ENCODE measurements at places on chromosomes 2 and 18.

DNA sequence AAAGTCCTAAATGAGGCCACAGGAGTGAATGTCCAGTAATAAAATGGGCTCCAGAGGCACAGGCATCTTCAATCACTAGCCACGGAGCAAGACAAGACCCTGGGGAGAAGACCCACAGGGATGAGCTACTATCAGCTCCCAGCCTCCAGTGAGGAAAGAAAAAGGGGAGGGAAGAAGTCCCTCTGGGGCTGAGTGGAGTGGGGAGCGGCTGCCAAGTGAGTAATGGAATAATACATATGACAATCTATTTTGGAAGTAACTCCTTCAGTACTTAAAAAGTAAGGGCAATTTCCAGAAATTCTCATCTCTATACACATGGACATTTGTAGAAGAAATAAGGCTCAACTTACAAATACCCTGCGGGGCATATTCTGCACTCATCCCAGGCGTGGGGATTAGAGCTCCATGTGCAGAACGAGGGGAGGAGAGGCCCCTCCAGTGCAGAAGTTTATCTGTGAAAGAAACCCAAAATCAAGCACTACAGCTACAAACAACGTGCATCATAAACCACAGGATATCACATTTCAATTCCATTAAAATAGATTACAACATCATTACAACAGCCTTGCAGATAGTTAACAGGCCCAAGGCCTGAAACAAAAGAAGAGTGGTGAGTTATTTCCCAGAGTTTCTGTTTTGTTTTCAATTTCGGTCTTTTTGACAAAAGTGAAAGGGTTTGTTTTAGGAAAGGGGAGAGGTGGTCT lies 84.9 kb downstream of the BCL11A start:
- DNase-seq: no peak

DNA sequence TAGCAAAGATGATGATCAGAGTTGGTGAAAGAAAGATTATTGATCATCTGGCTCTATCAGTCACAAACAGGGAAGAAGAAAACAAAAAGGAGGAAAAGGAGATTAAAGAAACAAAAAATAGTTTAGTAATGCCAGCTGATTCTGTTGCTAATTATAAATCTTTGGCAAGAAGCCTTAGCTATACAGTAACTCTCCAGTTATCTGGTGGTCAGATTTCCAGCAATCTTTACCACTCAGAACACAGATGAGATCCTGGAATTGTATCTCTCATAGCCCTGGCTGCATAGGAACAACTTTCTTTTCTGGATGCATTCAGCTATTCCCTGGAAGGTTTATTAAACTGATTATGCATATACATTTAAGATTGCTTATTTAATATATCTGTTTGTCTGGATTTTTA lies 256.8 kb upstream of the ZEB2 start:
- no peak for DNase-seq

DNA sequence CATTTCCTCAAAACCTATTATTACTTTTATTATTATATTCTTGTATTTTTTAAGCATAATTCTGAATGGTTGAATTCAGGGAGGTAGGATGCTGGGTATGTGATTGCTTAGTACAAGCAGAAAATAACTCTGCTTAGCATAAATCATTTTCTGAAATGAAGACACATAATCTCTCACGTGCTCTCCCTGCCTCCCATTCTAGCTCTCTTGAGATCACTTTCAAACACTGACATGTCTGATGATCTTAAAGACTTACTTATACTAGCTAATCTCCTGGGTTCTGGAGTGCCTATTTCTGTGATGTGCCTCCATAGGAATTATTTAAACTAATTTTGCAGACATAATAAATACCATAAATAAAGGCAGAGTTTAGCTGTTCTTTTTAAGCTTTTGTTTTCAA lies 1136.0 kb downstream of the SUCLG1 start:
- no peak for DNase-seq

GRCh38 chr2:236576953-236577352 lies 7.3 kb downstream of the ACKR3 start:
- no peak for DNase-seq

DNA sequence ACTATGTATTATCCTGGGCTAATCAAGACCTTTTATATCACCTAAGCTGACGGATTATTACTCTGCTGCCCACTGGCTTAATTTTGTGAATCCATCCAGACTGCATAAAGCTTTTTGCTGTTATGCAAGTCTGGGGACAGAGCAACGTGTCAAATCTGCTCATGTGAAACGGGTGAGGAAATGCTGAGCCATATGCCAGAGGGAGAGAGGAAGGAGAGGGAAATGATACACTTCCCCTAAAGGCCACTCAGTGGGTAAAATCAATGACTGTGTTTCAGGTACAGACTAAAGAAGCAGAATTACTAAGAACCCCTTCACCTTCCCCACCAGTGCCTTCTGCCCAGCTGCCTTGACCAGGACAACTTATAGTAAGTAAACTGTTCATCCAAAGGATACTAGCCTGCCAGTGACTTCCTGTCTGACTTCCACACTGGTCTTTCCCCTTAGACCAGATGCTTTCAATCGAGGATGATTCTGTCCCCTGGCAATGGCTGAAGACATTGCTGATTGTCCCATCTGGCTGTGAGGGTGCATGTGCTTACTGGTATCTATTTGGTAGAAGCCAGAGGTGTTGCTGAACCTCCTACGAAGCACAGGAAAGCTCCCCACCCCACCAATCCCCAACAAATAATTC lies 43.0 kb downstream of the STAT1 start:
- DNase-seq: no peak

Data from activated CD4-positive, alpha-beta T cell treated with anti-CD3 and anti-CD28 coated beads, Interleukin-2, amount 50 U/mL, for 24 hours (primary cell).